ENCODE measurements at places on chromosomes 7 and 10.

DNA sequence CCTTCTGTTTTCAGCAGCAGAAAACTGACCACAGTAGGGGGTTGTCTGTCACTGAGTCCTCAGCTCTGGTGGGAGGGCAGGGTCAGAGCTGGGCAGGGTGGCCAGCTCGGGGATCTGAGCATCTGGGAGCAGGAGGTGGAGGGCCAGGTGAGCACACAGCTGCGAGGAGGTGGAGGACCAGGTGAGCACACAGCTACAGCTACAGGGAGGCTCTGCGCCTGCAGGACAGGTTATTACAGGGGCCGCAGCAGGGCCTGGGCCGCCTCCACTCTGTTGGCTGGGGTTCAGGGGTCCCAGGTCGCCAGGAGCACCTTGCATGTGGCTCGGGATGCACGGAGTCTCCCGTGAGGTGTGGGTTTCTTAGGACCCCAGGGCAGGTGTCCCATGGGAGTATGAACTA lies 52.4 kb upstream of the PRKAR1B start:
- no peak for DNase-seq

GRCh38 chr10:62326176-62326575 lies 48.0 kb upstream of the ZNF365 start:
- no peak for DNase-seq

DNA sequence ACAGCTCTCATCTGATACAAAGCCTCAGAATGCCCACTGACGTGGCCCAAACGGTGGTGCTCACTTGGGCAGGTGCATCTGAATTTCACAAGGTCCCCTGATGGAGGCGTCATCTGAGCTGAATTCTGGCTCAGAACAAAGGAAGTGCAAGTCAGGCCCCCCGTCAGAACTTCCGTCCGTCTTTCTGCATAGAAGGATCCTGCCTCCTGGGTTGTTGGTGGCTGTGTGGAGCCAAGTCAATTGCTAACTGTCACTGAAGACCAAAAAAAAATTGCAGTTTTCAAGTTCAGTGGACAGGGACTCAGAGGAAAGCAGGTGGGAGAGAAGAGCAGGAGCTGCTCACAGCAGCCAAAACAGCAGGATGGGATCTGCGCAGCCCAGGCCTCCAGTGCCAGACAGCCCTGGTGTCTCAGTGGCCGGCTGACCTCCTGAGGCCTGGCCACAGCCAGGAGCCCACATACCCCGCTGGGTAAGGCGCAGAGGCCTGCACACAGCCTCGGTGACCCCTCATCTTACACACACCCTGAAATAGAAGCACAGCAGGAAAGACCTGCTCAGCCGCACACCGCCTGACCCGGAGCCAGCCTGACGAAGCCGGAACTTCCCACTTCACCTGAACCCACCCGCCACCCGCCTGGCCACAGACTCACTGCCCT lies 49.4 kb downstream of the PYROXD2 start:
- no peak for DNase-seq

DNA sequence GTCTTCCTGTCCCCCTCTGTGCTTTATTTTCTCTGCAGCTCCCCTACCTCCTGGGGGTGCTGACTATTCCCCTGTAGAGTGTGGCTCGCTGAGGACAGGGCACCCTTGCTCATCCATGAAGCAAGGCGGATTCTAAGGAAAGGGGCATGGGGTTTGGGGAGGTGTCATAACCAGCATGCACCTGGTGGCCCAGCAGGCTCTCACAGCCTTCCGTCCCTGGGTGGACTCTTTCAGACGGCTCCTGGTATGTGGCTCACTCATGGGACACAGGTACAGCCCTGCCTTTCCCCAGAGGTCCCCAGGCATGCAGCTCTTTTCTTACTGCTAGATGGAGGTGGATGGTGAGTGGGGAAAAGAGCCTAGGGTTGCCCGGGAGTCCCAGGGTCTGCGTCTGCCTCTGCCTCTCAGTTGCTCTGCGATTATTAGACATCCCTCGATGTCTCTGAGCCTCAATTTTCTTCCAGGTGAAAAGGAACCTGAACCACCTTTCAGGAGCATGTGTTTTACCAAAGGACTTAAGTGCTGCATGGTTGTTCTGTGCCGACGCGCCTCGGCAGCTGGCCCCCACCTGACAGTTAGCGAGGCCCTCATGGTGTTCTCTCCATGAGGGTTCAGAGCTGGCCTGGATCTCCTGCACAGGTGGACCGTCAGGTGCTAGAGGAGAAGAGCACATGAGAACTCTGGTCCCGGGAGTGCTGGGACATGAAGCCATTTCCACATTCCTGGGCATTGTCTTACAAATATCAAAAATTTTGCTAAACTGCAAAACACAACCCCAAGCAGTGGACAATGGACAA lies 172.5 kb upstream of the SHH start:
- DNase-seq: no peak

DNA sequence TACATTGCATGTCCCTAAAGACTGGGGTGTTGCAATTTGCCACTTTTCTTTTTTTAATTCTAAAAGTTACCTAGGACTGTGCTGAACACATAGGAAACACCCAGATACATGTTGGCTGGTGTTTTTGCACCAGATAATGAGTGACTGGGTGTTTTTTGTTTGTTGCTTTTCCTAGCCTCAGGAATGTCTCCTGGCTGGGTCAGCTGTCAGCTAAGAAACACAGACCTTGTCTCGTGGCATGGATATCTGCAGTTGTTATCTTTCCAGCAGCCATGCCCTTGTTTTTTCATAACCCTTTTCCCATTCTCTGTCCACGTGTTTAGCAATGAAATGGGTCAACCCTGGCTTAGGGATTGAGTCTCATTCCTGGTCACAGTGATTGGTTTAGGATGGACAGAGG lies 433.9 kb upstream of the ZMIZ1 start:
- DNase-seq: peak; percentile 21

GRCh38 chr7:27640884-27641574 lies 21.7 kb downstream of the HIBADH start:
- DNase-seq: peak; percentile 81

DNA sequence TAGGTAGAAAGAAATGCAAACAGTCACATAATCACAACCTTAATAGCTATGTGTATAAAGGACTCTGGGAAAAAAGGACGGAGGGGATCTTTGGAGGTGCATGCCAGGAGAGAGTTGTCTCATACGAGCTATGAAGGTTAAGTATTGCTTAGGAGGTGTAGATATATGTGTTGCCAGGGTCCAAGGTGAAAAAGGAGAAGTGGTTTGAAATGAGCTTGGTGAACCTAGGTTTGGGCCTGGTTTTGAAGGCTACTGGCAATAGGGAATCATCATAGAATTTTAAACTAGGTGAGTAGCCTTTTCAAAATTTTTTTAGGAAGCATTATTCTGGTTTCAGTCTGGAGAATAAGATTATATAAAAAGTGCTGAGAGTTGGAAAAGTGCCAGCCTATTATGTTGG lies 336.8 kb downstream of the AUTS2 start:
- no peak for DNase-seq

GRCh38 chr10:10623958-10624566 lies 393.6 kb upstream of the CELF2 start:
- no peak for DNase-seq

Measured in adipocyte (in vitro differentiated cells).